Mesenchymal stem cell (in vitro differentiated cells and primary cell): ENCODE measurements at places on chromosomes 5 and 9.

- no peak for DNase-seq
Observed at GRCh38 chr5:34900652-34901051, 14.7 kb downstream of the RAD1 start.

GRCh38 chr5:155053501-155053900, 39.9 kb downstream of the KIF4B start:
- no peak for DNase-seq

DNA sequence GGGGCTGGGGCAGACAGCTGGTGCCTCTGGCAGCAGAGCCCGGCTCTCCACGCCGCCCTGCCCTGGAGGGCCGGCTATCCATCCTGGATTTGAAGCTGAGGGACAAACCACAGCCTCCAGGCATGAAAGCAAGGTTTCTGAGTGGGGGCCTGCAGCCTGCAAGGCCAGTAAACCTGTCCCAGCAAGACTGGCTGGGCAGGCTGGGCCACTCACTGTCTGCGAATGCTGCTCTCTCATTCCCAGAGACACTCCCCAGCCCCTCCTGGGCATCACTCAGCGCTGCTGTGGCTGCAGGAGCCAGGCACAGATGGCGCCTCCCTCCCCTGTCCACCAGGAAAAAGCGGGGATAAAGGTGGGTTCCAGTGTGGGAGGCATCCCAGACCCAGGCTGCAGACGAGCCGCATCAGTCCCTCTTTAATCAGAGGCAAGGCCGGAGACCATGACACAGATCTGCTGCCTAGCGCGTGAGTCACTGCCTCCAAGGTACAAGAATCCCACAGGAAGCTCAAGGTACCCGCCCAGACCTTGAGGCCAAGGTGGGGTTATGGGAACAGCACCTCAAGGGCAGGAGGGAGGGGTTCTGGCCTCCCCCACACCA, 118.0 kb downstream of the VAV2 start:
- DNase-seq, result peak; percentile 81

DNA sequence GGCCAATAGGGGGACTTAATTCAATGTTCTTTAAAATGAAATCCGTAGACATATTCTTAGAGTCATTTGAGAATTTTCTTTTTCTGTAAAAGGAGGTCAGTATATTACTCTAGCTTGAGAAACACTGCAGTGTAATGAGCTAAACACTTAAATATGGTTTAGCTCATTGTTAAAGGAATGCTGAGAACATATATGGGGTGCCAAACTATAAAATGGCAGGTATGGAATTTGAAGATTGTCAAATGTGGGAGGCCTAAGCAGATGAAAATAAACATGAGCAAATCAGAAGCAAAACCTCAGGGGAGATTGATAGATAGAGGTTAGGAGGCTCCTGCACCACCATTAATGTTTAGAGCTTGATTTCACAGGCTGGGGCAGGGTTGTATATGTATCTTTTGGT, 57.9 kb downstream of the STX17 start:
- DNase-seq, result no peak

DNA sequence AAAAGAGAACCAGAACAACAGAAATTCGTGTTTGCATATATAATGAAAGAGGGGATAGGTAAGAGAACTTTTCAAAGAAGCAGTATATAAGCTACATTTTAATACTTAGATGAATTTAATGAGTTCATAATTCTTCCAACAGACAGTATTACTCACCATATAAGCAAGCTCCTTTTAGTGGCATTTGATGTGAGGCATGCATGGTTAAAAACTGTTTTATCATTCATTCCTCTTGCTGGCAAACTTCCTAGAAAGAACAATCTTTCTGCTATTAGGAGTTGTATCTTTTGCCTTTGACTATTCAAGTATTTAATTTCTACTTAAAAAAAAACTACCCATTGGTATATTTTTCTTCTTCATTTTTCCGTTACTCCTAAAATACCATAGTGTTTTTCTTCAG, 65.7 kb upstream of the EIF4EBP3 start:
- DNase-seq, result no peak

GRCh38 chr5:135498637-135498995, 37.1 kb downstream of the NEUROG1 start:
- DNase-seq, result no peak

DNA sequence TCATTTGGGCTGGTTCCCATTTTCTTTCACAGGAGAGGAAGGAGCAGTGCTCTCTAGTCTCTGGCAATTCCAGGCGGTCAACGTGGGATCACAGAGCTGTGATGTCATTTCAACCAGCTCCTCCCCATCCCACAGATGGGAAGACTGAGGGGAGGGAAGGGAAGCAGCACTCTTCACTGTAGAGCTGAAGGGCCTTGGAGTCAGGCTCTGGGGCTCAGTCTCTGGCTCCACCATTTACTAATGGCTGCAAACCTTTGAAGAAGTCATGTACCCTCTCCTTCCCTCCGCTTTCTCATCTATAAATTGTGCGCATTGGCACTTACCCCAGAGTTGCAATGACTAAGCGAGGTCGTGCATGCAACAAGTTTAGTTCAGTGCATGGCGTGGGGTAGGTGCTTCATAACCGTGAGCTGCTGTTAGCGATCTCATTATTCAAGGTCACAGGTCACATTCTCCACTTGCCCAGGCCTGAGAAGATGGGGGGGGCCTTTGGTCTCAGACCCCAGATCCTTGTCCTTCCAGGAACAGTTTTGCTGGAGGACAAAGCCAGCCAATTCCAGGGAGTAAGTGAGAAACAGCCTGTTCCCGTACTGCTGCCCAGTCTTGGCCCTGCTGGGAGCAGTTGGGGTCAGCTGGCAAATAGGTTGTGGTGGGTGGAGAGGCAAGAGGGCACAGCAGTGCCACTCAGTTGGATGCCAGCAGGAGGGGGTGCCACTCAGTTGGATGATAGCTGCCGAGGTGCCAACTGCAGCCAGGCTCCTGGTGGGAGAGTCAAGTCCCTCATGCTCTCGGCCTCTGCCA, 136.7 kb downstream of the RGS3 start:
- DNase-seq, result peak; percentile 66

DNA sequence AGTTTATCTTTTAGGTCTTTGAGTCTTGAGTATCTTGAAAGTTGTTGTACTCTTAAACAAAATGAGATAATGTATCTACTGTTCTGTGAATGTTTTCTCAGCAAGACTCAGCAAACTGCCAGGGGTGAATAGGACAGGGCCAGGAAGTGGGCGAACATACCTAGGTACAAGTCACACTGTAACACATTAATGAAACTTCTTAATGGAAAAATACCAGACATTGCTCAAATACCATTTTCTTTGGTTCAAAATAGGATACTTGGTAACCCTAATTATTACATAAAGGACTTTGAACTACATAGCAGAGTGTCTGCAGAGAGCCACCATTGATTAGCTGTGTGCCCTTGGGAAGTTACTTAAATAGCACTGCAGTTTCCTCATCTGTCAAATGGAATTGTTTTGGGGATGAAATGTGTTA, 197.5 kb downstream of the ARHGEF28 start:
- DNase-seq, result no peak

DNA sequence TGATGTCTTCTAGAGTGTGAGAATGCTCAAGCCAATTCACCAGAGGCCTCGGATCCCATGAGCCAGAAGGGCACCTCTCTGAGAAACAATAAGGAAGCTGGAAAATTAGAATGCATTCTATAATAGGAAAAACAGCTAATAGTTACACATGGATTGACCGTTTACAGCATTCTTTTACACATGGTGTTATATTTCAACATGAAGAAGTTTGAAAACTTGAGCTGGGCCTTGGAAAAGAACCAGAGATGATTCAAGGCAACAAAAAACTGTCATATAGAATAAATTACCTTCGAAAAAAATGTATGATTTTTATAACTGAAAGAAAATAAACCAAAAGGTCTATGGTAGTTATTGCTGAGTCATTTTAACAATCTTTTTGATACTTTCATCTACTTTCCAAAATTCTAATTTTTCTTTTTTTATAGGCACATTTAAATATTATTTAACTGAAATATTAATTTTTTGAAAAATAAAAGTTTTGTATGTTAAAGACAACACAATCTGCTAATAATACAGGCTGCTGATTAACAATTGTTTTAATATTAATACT, 6.2 kb downstream of the SH3TC2 start:
- DNase-seq, result no peak

GRCh38 chr5:16916262-16916878, 19.7 kb downstream of the MYO10 start:
- peak; percentile 75 for DNase-seq

- DNase-seq, result no peak
Observed at GRCh38 chr5:58677650-58678049, 94.8 kb downstream of the RAB3C start.

GRCh38 chr5:8457187-8458037, 588.5 kb downstream of the MTRR start:
- peak; percentile 98 for DNase-seq

- DNase-seq, result no peak
Observed at GRCh38 chr9:9612755-9613154, 1000.0 kb downstream of the PTPRD start.

- DNase-seq, result no peak
Observed at GRCh38 chr9:32832346-32832745, 49.0 kb downstream of the TMEM215 start.

GRCh38 chr9:92044936-92045335, 70.3 kb downstream of the SPTLC1 start:
- DNase-seq, result no peak

GRCh38 chr5:119022017-119022745, 33.8 kb upstream of the DTWD2 start:
- DNase-seq, result peak; percentile 58

GRCh38 chr9:19595003-19595402, 186.2 kb downstream of the ACER2 start:
- no peak for DNase-seq

GRCh38 chr9:73575101-73576060, 423.7 kb downstream of the ANXA1 start:
- no peak for DNase-seq

- no peak for DNase-seq
Observed at GRCh38 chr5:98929710-98930298, 997 bp upstream of the CHD1 start.

GRCh38 chr5:168340487-168340886, 49.0 kb downstream of the WWC1 start:
- DNase-seq, result no peak

DNA sequence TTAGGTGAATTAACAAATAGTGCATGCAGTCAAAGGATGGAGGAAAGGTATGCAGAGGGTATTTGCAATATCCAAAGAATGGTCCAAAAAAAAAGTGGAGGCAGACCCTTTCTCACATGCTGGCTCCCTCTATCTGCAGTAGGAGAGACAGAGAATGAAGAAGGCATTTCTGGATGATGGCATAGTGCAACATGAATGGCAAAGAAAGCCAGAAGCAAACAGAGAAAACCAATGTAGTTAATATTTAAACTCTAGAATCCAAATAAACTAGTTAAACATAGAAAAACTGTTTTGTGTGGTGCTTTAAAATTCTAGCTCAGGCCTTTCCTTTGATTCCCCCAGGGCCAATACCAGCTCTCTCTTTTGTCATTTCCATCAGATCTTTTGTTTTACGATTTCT, 403.1 kb upstream of the WWC1 start:
- no peak for DNase-seq

- no peak for DNase-seq
Observed at GRCh38 chr5:71734141-71734540, 15.1 kb downstream of the CARTPT start.

- peak; percentile 28 for DNase-seq
Observed at GRCh38 chr5:68260467-68260866, 44.9 kb downstream of the PIK3R1 start.

GRCh38 chr5:1003296-1003937, 5.2 kb upstream of the NKD2 start:
- DNase-seq, result no peak

GRCh38 chr5:152270096-152270495, 135.0 kb downstream of the NMUR2 start:
- no peak for DNase-seq

GRCh38 chr5:111655169-111655924, 101.6 kb downstream of the NREP start:
- DNase-seq, result peak; percentile 70

GRCh38 chr9:112764344-112764743, 13.8 kb downstream of the SNX30 start:
- peak; percentile 50 for DNase-seq

- no peak for DNase-seq
Observed at GRCh38 chr5:17748941-17749340, 114.7 kb downstream of the TAF11L14 start.

DNA sequence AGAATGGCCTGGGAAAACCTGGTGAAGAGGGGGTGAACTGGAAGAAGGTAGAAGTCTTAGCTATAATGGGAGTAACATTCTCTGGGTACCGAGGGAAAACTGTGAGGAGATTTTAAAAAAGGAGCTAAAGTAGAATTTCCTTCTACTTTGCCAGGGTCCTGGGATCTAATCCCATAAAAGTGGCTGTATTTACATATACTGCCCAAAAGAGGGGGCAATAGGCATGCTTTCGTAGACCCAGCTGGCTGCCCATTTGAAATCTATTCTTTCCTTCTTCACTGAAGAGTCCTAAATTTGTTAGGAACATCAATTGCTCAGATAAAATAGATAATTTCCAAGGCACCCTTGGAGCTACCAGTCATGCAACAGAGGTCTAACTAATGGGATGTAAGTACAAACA, 159.2 kb downstream of the CDC42SE2 start:
- peak; percentile 28 for DNase-seq

DNA sequence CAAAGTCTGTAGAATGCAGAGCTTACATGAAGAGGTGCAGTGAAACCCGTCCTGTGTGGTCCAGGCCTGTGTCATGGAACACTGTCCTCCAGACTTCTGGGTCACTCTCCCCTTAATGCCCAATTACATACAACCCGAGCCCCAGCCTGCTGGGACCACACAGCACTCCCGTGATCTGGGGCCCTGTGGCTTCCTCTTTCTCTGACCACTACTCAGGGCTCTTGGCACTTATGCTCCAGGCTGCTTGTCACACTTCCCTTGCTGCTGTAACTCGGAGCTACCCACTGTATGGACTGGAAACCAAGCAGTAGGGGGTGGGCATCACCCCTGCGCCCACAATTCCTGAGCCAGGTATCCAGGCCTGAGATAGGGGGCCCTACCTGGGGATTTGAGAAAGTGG, 10.3 kb upstream of the IL3 start:
- DNase-seq, result no peak

GRCh38 chr9:137053944-137054931, at the start of gene ENTPD2:
Gene ENTPD2 (minus strand): TSS chr9:137054061. CDS start chr9:137053997, 64 bp downstream.
- DNase-seq, result no peak

DNA sequence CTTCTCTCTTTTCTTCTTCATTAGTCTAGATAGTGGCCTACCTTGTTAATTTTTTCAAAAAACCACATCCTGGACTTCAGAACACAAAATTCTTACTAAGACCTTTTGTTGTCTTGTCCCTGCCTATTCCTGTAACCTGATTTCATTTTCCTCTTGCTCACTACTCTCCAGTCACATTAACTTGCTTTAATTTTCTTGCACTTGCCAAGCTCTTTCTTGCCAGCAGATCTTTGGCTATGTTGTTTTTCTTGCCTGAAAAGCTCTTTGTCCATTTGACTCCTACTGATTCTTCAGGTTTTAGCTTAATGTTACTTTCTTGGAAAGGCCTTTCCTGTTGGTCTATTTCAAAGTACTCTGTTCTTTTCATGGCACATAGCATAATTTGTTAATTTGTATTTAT, 356.8 kb downstream of the OSTF1 start:
- no peak for DNase-seq

GRCh38 chr5:107223066-107223465, 447.7 kb downstream of the EFNA5 start:
- no peak for DNase-seq

- DNase-seq, result peak; percentile 43
Observed at GRCh38 chr9:21684831-21685362, 117.5 kb upstream of the MTAP start.
